ENCODE measurements at places on chromosomes 11 and 22.

GRCh38 chr11:69471729-69472540 is 9.5 kb upstream of the LINC01488 start:
- no peak for DNase-seq

GRCh38 chr11:17351510-17352176 is at the start of gene NCR3LG1:
Gene NCR3LG1 (plus strand): TSS chr11:17351800. CDS start chr11:17351970, 170 bp downstream.
- peak; percentile 59 for DNase-seq

DNA sequence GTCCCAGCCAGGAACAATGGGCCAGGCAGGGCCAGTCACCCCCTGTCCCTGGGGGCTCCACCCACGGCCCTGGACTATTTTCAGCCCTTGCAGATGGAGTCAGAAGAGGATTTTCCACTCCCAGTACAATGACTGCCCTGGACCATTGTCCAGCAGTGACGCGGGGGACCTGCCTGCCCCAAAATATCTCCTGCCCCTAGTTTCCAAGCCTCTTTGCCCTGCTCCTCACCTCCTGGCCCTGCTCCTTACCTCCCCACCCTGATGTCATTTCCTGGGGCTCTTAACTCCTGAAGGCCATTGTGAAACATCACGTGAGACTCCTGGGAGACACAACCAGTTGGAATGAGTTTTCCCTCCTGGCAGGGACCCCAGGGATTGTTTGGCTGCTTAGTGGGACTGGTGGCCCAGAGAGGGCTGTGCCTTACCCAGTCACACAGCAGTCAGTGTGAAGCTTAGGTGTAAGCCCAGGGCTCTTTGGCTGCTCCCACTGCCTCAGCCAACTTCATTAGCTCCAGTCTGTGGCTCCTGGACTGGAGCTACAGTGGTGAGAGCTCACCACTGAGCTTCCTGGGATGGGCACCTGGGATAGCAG is 22.2 kb downstream of the P2RY2 start:
- DNase-seq, result no peak

DNA sequence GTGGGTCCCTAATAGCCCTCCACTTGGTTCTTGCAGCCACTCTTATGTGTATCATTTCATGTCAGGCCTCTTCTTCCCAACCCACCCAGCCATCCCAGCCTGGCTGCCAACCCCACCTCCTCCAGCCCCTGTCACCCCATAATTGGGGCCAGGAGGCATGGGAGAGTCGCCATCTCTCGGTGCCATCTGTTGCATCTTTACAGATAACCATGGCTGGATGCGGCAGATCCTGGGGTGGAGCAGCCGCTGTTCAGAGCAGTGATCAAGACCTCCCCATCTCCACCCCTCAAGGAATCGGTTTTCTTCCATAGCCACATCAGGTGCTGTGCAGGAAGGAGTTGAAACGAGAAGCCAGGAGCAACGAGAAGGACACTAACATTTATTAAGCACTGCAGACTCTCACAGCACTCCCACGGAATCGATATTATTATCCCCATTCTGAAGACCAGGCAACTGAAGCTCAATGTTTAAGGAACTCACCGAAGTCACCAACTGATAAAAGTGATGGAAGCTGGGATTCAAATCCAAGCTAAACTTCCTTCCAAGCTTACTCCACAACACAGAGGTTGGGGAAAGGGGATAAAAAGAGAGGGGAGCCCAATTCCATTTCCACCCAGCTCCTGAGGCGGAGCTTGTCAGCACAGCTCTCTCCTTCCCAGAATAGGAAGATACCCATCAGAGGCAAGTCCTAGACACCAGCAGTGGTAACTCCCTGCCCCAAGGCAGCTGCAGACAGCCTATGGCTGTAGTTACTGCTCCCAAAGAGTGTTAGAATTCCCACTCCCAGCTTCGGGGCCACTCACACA is 2.7 kb downstream of the SLC43A1 start:
- DNase-seq, result no peak

- no peak for DNase-seq
These were observed 5.0 kb downstream of the MPST start for GRCh38 chr22:37024339-37025157.

GRCh38 chr11:8090756-8091155 is 9.7 kb downstream of the TUB start:
- no peak for DNase-seq

GRCh38 chr22:27241430-27242321 is 559.9 kb downstream of the MN1 start:
- no peak for DNase-seq

DNA sequence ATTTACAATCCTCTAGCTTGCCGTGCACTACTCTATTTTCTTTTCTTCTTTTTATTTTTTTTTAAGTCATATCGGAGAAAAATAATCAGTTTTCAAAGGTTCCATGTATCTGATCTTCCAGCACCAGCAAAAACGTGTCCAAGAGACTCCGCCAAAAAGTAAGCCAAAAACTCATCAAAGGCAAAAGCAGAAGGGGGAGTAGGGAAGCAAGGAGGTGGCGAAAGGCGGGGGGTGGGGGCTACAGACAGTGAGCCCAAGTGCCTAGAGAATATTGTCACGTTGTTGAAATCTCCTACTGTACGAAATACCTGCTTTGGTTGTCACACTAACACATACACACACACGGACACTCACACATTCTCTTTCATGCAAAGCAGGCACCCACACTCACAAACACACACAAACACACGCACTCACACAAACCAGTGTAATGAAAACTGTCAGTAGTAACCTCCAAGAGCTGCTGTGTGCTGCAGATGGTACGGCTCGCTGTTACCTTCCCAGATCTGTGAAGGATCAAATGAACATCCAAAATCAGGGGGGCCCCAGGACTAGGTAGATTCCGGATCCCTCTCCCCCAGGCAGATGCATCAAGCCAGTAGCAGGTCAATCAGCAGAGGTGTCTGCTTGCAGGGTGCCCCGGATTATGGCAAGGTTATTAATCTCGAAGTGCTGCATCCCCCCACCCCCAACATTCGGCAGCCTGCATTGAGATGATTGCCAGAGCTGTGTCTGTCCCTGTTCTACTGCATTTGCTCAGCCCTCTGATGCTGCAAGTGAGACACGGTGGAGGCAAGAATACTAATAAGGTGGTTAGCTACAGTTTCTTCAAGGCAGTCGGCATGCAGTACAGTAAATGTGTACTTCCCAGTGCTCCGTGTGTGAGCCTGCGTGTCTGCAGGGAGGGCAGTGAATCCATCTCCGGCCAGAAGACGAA is at the start of gene LRRC4C:
Gene LRRC4C, minus strand, starts transcription at position 188 of the 937 bp plus-strand sequence.
- no peak for DNase-seq

DNA sequence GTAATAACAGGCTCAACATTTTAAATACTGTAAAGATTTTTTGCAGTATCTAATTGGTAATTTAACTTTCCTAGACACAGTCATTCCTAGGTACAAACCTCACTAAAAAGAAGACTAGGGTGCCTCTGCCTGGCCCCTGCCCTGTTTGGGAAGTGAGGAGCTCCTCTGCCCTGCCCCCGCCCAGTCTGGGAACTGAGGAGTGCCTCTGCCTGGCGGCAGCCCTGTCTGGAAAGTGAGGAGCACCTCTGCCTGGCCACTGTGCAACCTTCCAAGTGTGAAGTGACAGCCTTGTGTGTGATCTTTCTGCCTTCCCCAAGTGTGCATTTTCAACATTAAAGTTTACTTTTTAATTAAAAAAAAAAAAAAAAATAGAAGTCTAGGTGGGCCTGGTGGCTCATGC is 4.2 kb downstream of the CHORDC1 start:
- DNase-seq, result no peak
